NCI-H446 treated with DMSO at 0.1 percent for 48 hours (cell line): ENCODE measurements at places on chromosomes 13 and 19.

GRCh38 chr13:45046445-45046844, 57.1 kb downstream of the GPALPP1 start:
- no peak for DNase-seq

DNA sequence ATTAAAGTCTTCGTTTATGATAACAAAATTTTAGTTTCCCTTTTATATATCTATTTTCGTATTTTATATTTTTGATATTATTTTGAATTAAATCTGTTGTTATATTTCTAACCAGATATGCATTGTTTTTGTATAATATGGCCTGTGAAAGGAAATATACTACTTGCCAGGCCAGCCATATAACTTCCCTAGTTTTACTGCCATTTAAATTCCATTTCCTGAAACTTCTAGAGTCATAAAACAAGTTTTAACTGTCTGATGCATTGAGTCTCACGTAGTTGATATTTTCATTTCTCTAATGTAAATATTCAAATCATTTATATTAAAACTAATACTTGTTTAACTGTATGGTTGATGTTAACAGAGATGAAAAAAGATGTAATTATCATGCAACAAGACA, 13.5 kb downstream of the ESD start:
- no peak for DNase-seq

DNA sequence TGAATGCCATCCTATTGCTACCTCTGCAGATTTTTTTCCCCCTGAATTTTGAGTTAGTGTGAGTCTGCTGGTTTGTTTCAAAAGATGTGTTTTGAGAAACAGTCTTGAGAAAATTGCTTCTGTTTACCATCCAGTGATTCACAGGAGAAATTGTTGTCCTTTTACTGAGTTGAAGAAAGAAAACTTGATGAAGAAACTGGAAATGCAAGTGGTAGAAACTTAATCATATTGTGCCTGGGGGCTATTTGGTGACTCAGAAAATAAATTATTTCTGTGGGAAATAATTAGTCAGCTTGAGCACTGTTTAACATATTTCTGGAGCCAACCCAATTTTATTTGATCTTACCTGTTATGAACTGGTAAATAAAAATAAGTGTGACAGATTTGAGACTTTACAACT, 35.4 kb downstream of the PAN3 start:
- no peak for DNase-seq

DNA sequence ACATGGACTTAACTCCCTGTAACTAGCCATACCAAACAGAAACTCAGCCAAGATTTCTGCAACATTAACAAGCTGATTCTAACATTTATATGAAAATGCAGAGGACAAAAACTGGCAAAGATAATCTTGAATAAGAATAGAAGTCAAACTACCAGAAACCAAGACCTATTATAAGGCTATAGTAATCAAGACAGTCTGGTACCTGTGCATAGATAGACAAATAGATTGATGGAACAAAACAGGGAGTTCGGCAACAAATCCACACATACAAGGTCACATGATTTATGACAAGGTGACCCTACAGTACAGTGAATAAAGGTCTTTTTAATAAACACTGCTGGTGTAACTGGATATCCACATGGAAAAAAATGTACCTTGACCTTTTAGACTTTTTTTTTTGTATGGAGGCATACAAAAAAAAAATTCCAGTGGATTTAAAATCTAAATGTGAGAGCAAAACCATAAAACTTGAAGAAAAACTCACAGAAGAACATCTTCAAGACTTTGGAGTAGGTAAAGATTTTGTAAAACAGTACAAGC, 2.9 kb upstream of the RFC3 start:
- no peak for DNase-seq

GRCh38 chr13:86464193-86464592, 665.0 kb upstream of the SLITRK6 start:
- DNase-seq = no peak

GRCh38 chr19:1279782-1280341, 4.5 kb downstream of the FAM174C start:
- peak; percentile 45 for DNase-seq

GRCh38 chr13:21361706-21362105, 97.4 kb downstream of the ZDHHC20 start:
- no peak for DNase-seq

DNA sequence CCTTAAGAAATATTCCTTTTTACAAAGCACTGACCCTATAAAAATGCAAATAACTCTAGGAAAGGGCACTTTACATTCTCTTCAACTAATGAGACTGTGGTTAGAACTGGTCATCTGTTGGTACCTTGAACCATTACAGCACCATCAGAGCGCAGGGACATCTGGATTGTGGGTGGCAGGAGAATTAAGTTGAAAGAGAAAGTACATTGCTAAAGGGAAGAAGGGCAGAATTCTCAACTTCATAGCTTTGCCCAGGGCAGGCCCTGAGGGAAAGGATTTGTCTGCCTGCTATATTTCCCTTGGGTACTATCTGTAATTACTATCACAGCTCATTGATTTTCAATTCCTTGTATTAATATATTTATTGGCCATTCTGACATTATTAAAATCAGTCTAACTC, 196.8 kb downstream of the KLF12 start:
- DNase-seq = no peak

DNA sequence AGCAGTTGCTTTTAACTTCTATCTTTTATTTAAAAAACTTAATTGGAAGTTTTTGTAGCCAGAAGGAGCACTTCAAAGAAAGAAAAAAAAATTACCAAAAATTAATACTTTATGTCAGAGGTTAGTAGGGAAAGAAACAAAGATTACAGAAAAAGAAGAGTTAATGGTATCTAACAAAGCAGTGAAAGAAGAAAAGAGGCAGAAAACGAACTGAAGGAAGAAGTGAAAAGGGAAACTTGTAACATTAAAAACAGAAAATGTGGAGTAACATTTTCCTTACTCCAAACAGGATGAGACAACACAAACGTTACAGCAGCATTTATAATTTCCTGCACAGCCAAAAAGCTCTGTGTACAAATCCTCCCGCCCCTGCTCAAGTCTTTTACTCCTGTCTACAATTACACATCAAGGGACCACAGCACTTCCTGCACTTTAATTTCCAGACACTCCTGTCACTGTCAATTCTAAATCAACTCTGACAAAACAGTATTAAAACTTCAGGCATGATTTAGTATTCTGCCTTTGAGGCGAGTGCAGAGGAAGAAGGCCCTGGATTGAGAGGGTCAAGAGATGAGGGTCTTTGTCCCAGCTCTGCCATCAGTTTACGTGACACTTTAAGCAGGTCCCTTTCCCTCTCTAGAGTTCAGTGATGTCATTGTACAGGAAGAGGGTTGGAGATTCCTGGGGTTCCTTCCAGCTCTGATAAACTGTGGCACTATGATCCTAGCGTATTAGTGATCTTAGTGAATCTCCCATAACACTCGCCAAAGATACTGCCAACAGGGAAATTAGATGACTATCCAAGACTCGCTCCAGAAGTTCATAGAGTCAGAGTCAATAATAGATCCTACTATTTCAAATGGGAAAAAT, 53.2 kb upstream of the LSM14A start:
- no peak for DNase-seq

- no peak for DNase-seq
These were observed 125.2 kb downstream of the RAB20 start for GRCh38 chr13:110436276-110436675.

DNA sequence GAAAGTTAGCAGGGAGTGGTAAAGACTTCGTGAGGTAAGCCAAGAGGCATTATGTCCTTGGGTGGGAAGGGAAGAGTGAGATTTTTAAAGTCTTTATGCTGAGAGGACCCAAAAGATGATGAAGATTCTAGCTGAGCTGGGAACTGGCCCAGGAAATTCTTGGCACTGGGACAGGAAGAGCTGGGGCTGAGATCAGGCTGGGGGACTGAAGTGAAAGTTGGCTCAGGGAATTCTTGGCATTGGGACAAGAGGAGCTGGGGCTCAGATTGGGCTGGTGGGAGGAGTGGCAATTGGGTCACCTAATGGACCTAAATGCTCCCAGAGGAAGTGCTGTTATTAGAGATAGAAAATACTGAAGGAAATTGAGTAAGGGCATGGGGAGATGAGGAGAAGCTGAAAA, 8.8 kb downstream of the SCEL start:
- DNase-seq = peak; percentile 18

GRCh38 chr19:48856921-48857320, 11.5 kb downstream of the PLEKHA4 start:
- no peak for DNase-seq

DNA sequence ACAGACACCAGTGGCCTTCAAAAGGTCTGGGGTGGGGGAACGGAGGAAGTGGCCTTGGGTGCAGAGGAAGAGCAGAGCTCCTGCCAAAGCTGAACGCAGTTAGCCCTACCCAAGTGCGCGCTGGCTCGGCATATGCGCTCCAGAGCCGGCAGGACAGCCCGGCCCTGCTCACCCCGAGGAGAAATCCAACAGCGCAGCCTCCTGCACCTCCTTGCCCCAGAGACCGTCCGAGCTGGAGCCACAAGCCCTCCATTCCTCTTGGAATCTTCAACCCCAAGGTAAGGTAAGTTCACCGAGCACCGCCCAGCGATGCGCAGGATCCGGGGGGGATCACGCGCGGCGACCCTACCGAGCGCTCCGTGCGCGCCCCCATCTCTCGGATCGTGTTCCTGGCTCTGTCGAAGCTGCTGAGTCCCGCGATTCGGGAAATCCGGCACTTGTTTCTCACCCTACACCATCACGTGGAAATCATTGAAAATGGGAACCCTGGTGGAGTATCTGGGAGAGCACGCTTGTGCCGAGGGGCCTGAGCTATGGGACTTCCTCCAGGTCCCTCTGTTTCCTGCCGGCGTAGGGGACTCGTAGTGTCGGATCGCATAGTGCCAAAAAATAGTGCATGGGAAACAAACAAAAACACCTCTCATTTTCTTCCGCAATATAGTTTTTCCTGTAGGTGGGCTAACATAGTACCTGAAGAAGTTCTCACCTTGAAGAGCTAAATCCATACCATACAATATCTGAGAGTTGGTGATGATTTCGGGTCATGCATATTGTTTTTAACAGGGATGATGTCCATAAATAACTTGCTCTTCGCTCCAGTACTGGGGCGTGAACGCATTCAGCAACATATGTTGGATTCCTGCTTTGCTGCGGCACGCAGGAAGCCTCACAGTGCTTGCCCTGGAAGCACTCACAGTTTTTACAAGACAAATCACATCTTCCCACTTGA, 9.3 kb downstream of the PDX1 start:
- DNase-seq = no peak

DNA sequence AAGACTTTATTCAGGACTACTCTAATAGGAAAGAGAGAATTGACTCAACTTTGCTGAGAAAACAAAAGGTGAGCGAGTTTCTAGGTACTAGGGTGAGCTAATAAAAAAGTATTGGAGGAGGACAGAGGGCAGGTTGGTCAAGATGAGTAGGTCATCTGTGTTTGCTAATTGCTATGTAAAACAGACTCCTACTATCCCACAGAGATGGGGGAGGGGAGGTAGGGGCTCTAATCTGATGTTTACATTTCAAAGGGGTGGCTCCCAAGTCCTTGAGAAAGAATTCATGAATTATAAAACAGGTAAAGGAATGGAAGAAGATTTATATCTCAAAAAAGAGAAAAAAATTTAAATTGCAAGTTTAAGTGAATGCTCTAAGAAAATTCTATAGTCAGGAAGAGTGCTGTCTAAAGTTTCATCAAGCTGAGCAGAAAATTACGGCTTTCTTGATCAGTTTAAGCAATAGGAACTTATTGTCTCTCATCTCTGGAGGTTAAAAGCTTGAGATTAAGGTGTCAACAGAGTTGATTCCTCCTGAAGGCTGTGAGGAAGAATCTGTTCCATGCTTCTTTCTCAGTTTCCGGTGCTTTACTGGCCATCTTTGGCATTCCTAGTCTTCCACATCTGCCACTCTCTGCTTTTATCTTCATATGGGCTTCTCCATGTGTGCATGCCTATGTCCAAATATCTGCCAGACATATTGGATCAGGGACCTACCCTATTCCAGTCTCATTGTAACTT, 790.3 kb downstream of the SLITRK5 start:
- DNase-seq = no peak

- DNase-seq = no peak
These were observed 3.4 kb upstream of the FCGBP start for GRCh38 chr19:39937787-39938186.

GRCh38 chr13:74136084-74136658, 2.0 kb upstream of the KLF12 start:
- no peak for DNase-seq

DNA sequence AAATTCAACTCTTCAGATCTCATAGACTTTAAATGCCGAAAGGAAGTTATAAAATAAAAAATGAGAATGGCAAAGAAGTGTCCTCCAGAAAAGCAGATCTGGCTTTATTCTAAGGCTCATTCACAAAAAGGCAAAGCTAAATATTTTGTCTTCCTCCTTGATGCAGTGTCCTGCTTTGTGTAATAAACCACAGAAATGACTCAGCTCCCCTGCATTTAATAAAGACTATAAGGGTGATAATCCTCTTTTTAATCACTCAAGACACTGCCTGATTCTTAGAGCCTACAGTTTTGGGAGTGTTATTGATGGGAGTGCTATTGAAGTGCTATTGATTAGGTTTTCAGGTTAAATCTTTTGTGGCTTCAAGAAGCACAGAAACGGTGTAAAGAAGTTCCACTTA, 482.0 kb downstream of the PCDH20 start:
- no peak for DNase-seq

- no peak for DNase-seq
These were observed 641.0 kb upstream of the ARGLU1 start for GRCh38 chr13:107208889-107209288.

- no peak for DNase-seq
These were observed 23.0 kb downstream of the PIAS4 start for GRCh38 chr19:4030552-4030951.

DNA sequence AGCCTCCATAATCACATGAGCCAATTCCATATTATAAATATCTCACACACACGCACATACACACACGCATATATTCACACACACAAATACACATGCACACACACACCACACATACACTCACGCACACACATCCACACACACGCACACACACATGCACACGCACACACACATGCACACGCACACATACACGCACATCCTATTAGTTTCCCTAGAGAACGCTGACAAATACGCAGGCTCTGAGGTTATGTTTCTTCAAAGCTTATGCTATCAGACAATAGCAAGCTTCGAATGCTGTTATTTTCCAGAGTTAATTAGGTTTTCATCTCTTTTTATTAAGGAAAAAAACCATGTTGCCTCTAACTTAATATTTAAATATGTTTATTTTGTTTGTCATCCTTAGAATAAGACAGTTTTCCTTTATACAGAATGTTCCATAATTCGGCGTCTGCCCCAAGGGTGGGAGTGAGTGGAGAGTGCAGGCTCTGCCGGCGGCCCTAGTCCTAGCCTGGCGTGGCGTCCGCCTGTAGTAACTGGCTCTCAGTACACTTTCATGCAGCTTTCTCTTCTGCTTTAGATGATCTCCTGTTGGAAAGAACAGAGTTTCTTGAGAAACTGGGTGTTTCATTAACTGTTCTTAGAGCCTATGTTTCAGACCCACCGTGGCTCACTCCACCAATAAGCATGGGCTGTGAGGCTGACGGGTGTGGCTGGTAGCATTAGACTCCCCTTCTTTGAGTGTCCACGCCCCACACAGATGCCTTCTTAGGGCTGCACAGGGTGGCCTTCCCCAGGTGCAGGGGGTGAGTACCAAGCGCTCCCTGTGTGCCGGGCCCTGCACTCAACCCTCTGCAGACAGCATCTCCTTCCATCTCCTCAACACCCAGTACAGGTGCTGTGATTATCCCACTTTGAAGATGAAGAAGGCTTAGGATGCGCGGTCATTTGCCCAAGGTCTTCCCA, 30.4 kb upstream of the ANKRD10 start:
- DNase-seq = no peak
